Neural progenitor cell (in vitro differentiated cells): ENCODE measurements at places on chromosomes 2 and 18. TPM values are rescaled to one million over a fixed set of nuclear protein-coding genes. Genes with fewer than 3 reads are reported as not detected.
A peak's percentile ranks its signal among the peaks of the same experiment; 100 is the strongest.

DNA sequence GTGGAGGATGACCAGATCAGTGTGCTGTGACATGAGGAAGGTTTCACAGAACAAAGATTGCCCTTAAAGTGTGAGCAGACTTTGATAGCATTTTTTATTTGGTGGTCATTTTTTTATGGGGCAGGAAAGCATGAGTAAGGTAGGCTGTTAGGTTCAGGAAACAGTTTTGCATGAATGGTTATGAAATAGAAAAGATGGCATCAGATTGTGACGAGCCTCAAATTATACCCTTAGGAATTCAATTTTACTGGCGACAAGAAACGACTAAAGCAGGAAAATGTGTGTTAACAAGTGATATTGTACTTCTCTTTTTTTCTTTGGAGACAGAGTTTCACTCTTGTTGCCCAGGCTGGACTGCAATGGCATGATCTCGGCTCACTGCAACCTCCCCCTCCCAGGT, 44.7 kb downstream of the PIK3C3 start:
- no peak for DNase-seq

DNA sequence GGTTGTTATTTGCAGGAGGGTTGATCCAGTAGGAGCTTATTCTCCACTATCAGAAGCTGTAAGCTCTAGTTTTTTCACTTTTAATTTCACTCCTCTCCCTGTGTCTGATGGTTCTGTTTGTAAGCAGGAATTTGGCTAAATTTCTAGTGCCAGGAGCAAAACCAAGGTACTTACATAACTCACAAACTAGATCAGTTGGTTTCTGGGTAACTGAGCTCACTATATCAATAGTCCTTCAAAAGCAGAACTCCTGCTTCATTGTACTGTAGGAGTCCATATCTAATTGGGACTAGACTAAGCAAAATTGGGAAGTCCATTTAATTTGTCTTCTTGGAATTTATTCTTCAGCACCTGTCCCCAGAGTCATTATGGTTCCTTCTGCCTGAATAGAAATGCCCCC, 20.1 kb upstream of the RAX start:
- DNase-seq, result no peak

Gene TLX2
- total RNA-seq, result not detected in 2 replicates

DNA sequence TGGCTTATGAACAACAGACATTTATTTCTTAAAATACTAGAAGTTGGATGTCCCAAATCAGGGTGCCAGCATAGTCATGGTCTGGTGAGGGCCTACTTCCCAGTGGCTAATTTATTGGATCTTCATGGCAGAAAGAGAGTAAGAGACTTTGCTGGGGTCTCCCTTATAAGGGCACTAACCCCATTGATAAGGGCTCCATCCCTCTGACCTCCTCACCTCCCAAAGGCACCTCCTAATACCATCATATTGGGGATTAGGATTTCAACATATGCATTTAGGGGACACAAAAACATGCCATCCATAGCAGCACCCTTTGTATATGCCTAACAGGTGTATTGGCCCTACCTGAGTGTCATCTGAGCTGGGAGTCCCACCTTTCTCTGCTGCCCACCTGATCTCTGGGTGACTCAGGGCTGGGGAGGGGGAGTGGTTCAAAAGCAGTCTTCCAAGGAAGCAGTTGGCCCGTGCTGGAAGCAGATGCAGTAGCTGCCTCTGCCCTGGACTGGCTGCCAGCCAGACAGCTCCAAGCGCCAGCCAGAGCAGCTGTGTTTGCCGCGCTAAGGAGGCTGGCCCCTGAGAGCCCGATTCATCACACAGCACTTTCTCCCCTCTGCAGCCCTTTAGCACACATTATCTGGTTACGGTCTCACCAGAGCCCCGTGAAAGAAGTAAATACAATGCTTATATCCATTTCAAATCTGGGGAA, 84.6 kb downstream of the SMAD7 start:
- DNase-seq, result no peak

DNA sequence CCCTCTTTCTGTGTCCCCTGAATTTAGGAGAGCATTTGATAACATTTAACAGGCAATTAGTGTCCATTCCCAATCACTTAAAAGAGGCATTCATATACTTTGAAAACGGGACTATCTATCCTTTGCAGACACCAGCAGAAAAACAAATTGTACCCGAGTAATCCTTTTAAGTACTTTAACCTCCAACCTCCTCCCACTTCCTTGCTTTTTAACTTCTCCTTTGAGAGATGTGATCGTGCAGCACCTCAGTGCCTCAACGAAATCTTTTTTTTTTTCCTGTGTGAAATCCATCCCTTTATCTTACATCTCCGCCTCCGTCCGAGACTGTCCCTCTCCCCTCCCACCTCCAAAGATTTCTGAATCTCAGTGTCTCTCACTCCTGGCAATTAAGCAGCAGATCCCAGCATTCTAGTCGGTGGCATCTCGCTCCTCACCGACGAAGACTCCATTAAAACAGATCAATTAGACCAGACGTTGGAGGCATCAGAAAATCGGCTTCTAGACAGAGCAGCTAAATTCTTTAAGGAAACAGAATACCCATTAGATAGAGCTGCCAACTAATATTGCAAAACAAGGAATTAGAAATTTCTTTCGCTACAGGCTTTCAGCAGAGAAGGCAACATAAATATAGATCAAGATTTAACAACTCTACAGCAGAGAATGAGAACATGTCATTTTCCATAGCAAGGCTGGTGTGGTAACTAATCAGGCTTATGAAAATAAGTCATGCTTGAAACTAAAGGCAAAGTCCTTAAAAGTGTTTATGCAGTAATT, 1.9 kb upstream of the TMEFF2 start:
- peak; percentile 51 for DNase-seq

DNA sequence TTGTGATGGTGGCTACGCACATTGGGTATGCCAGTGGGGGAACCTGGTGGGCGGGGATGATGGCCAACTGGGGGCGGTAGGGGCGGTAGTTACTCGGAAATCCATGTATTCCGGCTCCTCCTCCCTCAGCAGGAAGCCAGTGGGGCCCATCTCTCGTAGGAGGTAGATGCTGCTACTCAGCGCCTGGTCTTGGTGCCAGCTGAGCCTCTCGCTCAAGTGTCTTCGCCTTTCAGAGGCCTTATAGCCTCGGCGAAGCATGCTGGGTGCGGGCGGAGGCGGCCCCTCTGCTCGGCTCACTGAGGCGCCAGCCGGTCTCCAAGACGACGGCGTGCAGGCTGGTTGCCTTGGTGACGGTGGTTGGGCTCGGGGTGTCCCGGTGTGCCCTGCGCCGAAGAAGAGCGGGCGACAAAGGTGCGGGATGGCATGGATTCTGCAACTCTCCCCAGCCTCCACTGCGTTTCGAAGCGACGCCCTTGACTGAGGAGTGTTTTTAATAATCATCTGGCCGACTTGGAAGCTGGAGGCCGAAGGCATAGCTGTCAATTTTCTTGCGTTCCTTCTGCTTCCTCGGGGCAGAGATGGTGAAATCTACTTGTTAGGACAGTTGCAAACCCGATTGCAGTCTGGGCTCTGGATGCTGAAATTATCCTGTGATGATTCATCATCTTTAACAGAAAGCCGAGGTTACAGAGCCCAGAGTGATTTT, at the start of gene ZSWIM2:
ZSWIM2 (minus strand) TSS at position 298 of the 706 bp plus-strand sequence; CDS start at position 258, 40 bp downstream.
- peak; percentile 97 for DNase-seq

- no peak for DNase-seq
Observed at GRCh38 chr2:202378001-202378400, 1.9 kb downstream of the BMPR2 start.

Gene SLC39A10
- 179 and 253 TPM in 2 replicates for total RNA-seq

Gene SS18
- total RNA-seq, result 139 and 196 TPM in 2 replicates

DNA sequence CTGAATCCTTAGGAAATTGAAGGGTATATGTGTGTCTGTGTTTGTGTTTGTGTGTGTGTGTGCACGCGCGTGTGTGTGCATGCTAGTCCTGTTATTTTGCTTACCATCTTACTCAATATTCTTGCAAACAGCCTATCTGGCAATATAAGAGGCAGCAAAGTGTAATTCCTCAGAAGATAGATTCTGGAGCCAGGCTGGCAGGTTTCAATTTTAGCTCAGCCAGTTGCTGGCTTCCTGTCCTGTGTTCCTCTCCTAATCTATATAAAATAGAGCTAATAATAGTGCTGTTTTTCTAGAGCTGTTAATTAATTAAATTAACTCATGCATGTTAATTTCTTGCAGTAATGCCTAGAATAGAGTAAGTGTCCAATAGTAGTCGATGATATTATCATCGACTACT, 256.2 kb downstream of the PIK3C3 start:
- no peak for DNase-seq

Gene LYPD6
- total RNA-seq, result 4.1 and 4.4 TPM in 2 replicates

DNA sequence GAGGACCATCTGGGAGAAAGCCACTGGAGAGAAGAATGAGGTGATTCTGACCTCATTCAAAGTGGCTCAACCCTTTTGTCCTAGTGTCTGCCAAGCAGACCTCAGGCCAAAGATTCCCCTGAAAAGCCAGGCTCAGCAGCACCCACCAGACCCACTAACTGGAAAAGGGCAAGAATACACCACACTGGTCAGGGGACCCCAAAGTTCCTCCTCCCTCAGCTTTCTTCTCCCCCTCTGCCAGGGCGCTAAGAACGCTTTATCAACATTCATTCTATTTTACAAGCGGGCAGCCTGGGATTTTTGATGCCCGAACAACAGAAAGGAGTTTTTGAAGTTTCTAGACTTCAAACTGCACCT, 7.3 kb downstream of the PAX3 start:
- DNase-seq, result no peak

DNA sequence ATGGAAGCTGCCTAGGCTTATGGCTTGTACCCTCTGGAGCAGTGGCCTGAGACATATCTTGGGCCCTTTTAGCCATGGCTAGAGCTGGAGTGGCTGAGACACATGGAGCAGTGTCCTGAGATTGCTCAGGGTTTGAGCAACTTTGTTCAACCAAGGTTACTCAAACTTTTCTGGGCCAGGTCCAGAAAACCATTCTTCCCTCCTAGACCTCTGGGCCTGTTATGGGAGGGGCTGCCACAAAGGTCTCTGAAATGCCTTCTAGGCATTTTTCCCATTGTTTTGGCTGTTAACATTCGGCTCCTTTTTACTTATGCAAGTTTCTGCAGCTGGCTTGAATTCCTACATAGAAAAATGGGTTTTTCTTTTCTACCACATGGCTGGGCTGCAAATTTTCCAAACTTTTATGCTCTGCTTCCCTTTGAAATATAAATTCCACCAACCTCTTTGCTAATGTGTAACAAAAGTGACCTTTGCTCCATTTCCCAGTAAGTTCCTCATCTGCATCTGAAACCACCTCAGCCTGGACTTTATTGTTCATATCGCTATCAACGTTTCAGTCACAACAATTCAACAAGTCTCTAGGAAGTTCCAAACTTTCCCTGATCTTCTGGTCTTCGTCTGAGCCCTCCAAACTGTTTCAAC, 84.9 kb upstream of the MAP4K3 start:
- no peak for DNase-seq

- no peak for DNase-seq
Observed at GRCh38 chr2:28358668-28359201, 33.9 kb upstream of the FOSL2 start.

Gene SIGLEC15
- not detected in 2 replicates for total RNA-seq

GRCh38 chr18:7632152-7633098, 65.3 kb downstream of the PTPRM start:
- DNase-seq, result no peak

DNA sequence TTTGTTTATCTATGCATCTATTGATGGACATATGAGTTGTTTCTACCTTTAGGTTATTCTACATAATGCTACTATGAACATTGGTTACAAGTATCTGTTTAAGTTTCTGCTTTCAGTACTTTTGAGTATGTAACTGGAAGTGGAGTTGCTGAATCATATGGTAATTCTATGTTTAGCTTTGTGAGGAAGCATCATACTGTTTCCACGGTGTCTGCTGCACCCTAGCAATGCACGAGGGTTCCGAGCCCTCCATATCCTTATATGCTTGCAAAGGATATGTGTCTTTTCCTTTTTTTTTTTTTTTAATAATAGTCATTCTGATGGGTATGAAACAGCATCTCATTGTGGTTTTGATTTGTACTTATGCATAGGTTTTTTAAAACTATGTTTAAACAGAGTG, 83.7 kb downstream of the FMNL2 start:
- no peak for DNase-seq

Gene SKOR2
- not detected in 2 replicates for total RNA-seq

DNA sequence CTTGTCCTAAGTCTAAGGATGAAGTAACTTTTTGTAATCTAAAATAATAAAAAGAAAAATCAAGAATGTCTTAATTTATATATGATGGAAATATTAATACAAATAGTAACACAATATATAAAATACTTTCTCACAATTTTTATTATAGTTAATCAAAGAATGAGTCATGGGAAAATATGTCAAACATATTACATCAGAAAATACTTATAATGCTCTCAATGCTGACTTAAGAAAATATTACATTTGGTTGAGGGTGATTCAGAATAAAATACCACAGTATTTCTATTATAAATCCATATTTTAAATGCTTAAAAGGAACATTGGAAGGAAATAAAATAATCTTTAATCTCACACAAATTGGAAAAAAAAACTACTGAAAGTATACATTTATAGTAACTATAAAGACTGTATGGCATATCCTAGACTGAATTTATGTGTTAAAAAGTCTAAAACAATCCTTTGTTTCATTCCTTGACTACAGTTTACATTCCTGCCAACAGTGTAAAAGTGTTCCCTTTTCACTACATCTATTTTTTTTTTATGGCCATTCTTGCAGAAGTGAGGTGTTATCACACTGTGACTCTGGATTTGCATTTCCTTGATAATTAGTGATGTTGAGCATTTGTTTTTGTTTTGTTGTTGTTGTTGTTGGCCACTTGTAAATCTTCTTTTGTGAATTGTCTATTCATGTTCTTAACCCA, 1573.5 kb upstream of the ACVR2A start:
- DNase-seq, result no peak

Gene BOLL
- not detected in 2 replicates for total RNA-seq

GRCh38 chr2:227617316-227618230, at the start of gene SCYGR4:
SCYGR4 (plus strand) TSS chr2:227617498; CDS start chr2:227617498, 0 bp downstream.
- no peak for DNase-seq

Gene ANKRD62
- total RNA-seq, result 0.15 TPM in 1 of 2 replicates, not detected in the other

DNA sequence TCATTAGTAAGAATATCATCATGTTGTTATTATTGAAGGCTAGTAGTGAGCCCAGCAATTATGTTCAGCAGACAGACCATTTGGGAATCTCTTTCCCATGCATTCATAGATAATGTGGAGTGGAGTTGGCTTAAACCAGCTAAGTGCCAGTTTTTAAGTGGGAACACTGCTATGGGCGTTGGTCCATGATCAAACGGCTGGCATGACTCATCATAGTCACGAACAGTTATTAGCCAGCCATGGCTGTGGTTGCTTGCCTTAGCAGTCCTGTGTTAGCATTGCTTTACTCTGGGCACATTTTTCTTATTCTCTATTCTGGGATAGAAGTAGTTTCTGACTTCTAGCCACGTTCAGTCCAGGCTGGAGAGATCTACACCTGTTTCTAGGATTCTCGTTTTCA, 17.7 kb downstream of the EIF4E2 start:
- DNase-seq, result no peak

GRCh38 chr18:6366776-6367175, 47.9 kb downstream of the L3MBTL4 start:
- no peak for DNase-seq

- DNase-seq, result no peak
Observed at GRCh38 chr2:234254783-234255521, 204.4 kb downstream of the SPP2 start.

GRCh38 chr2:108585436-108585835, 51.2 kb downstream of the LIMS1 start:
- no peak for DNase-seq

GRCh38 chr18:46518438-46518837, 138.6 kb downstream of the LOXHD1 start:
- DNase-seq, result peak; percentile 70

GRCh38 chr18:35122586-35123224, 81.5 kb downstream of the MAPRE2 start:
- DNase-seq, result peak; percentile 66

GRCh38 chr2:157487271-157487610, 43.4 kb upstream of the CYTIP start:
- no peak for DNase-seq

Gene GAL3ST2
- total RNA-seq, result 0.09 TPM in 1 of 2 replicates, not detected in the other

Gene TTC27
- total RNA-seq, result 16.4 and 32.5 TPM in 2 replicates

Gene CTLA4
- total RNA-seq, result not detected in 2 replicates

Gene HJURP
- 101 and 109 TPM in 2 replicates for total RNA-seq
